Large intestine (tissue), 12 donors: ENCODE measurements at places on chromosomes 16 and 17. TPM values are rescaled to one million over a fixed set of nuclear protein-coding genes. Genes with fewer than 3 reads are reported as not detected.

Gene SLC2A4
- polyA plus RNA-seq = 1.1 TPM

Gene PDP2
- 9.6 TPM for polyA plus RNA-seq

Gene PPL
- 32.2 TPM for polyA plus RNA-seq

Gene TP53TG3D
- polyA plus RNA-seq = not detected

- H3K27me3 ChIP-seq = no peaks in the 10 kb centered on the region
- DNase-seq = no peak
- H3K27ac ChIP-seq = no peak overlapping the region
- H3K4me3 ChIP-seq = no peak overlapping the region
Observed at GRCh38 chr17:50457621-50458020, 11.1 kb downstream of the CHAD start.

GRCh38 chr16:57764006-57764340, 28.4 kb downstream of the KATNB1 start:
- no peaks in the 10 kb centered on the region for H3K4me1 ChIP-seq
- H3K27me3 ChIP-seq = no peaks in the 10 kb centered on the region
- DNase-seq = no peak
